ENCODE measurements at places on chromosomes 2 and 18.
A peak's percentile ranks its signal among the peaks of the same experiment; 100 is the strongest.

- no peak for DNase-seq
Measured at GRCh38 chr2:126536605-126537200, 119.3 kb upstream of the GYPC start.

GRCh38 chr2:192195548-192196418 lies 1.1 kb upstream of the TMEFF2 start:
- no peak for DNase-seq

DNA sequence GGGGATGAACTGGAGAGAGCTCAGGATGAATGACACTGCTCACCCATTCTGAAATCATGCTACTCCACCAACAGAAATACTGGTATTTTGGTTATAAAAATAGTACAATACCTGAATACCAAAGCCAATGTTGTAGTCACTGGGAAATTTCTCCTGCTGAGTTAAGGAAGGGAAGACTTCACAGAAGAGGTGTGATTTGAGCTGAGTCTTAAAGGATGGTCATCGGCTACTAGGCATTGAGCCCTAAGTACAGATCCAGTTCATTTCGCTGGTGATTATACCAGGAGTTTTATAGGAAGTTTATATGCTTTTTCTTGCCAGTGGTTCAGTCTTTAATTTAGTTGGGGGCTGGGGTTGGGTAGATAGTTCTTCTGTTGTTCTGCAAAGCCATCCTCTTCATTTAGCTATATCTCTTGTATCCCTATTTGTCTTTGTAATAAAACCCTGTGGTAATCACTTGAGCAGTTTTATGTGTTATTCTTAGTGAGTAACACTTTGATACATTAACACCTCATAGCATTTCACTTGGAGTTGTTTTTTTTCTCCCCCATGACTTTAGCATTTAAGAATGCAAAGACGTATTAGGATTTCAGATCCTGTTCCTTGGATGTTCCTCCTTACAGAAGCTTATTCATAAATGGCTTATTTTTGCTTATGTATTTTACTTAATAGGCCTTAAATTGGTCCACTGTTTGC lies 239.9 kb upstream of the FOSL2 start:
- no peak for DNase-seq

GRCh38 chr2:204353823-204354222 lies 191.5 kb upstream of the PARD3B start:
- DNase-seq = no peak

GRCh38 chr18:9348766-9349165 lies 14.2 kb downstream of the TWSG1 start:
- DNase-seq = no peak

GRCh38 chr18:68847219-68847837 lies 49.4 kb downstream of the CCDC102B start:
- DNase-seq = no peak

- DNase-seq = no peak
Measured at GRCh38 chr2:106983305-106983704, 97.3 kb upstream of the ST6GAL2 start.

DNA sequence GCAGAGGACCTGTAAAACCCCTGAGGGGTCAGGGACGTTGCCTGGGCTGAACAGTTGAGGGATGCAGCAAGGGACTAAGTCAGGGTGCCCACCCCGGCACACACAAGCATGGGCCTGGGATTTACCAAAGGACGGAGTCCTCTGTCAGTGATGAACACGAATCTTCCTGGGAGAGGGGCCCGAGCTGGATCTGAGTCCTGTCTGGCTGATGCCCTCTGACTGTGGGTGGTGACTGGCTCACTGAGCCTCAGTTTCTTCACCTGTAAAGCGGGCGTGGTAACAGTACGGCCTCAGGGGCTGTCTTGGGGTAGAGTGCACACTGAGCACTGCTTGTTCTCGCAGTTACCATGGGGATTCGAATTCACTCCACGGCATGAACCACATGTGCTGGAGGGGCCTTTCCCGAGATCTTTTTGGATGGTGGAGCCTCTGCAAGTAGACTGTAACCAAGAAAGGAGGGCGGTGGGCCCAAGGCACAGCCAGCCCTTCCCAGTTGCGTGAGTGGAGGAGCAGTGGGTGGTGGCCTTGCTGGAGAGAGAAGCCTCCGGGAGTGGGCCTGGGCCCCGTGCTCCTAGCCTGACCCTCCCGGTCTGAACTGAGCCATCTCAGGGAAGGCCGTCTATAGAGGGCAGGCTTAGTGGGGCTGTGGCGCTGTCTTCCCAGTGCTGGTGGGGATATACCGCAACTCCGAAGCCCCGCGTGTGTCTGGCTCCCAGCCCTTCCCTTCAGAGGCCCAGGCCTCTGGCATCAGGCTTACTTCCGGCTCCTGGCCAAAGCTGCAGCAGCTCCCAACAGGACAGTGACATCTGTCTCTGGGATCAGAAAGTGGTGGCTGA lies 130.8 kb upstream of the HS6ST1 start:
- DNase-seq = no peak

GRCh38 chr18:25561918-25562317 lies 210.0 kb upstream of the ZNF521 start:
- peak; percentile 7 for DNase-seq

DNA sequence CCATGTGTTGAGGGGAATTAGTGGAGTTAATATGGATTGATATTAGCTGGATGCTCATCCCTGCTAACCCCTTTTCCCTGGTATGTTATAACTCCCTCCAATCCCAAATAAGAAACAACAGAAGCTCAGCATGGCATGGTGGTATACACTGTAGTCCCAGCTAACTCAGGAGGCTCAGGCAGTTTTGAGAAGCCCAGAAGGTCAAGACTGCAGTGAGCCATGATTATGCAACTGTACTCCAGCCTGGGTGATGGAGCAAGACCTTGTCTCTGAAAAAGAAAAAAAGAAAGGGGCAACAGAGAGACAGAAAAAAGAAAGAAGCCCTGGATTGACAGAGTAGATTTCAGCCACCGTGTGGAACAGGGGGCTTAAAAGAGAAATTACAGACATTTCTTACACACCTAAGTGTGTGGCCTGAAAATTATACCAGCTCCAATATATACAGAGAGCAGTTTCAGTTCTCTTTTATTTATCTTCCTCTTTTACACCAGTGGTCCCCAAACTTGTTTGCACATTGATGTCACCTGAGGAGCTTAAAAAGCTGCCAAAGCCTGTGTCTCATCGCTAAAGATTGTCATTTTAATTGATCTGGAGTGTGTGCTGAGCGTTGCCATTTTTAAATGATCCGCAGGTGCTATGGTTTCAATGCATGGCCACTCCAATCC lies 203.6 kb downstream of the UBE2E3 start:
- DNase-seq = no peak

- no peak for DNase-seq
Measured at GRCh38 chr18:57149051-57149450, 2.2 kb downstream of the BOD1L2 start.

DNA sequence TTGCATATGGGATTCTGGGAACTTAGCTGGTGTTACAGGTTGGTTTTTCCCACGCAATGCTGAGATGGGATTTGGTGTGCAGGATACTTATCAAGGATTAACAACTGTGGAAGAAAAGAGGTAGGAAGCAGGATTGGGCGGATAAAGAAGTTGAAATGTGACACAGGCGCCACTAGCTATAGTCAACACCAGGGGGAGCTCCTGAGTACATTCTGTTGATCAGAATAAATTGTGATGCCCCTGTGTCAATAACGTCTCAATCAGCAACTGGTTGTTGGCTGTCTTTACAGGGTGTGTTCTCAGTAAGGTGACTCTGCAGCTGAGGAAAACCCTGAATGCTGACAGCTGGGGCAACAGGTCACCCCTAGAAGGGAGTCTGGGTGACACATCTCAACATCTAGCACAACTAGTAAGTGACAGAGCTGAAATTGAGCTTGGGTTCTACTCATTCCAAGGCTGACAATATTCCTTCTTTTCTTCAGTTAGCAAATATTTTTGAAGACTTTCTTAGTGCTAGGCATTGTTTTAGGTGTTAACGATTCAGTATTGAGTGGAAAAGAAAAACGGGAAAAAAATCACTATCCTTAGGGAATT lies 143.0 kb downstream of the ARL6IP6 start:
- peak; percentile 3 for DNase-seq

- DNase-seq = no peak
Measured at GRCh38 chr18:51162617-51163016, 34.9 kb downstream of the MEX3C start.

DNA sequence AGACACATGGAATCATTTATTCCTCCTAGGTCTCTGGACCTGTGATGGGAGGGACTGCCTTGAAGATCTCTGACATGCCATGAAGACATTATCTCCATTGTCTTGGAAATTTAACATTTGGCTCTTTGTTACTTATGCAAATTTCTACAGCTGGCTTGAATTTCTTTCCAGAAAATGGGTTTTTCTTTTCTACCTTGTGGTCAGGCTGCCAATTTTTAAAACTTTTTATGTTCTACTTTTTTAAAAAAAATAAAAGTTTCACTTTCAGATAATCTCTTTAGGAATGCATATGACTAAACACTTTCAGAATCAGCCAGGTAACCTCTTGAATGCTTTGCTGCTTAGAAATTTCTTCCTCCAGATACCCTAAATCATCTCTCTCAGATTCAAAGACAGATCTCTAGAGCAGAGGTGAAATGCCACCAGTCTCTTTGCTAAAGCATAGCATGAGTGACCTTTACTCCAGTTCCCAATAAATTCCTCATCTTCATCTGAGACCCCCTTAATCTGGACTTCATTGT lies 209.6 kb downstream of the RPRM start:
- DNase-seq = no peak

DNA sequence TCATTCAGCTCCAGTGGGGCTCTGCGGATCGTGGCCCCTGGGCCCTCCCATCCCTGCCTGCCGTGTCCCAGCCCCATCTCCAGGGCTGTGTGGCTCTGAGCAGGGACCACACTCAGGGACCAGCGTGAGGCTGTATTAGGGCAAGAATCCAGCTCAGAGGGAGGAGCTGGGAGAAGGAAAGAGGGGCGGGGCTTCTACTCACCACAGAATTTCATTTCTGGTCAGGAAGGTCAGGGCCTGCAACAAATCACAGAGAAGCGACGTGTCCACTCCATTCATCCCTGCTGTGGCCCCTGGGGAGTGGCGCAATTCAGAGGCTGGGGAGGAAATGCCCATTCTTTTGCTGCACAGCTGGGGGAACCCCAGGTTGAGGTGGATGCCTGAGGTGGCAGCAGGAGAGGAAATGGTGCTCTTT lies 828 bp downstream of the CIB4 start:
- DNase-seq = no peak

GRCh38 chr2:64456293-64456692 lies 2.3 kb downstream of the LGALSL start:
- no peak for DNase-seq

DNA sequence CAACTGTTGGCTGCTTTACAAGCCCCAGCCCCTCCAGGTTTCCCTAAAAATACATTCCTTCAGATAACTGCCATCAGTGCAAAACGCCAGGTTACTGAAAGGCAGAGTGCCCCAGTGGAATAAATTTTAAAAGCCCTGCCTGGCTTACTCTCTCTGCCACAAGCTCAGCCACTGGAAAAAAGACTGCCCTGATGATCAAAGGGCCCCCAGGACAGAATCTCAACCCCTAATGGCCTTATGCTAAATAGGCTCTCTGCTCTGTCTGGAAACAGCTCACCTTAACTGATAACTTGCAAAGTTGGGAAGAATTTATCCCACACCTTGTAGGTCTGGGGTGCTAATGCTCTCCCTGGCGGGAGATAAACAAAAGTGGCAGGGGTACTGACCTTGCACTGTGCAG lies 33.9 kb downstream of the CFAP53 start:
- no peak for DNase-seq

GRCh38 chr2:233346930-233347329 lies 7.4 kb upstream of the DGKD start:
- DNase-seq = no peak

DNA sequence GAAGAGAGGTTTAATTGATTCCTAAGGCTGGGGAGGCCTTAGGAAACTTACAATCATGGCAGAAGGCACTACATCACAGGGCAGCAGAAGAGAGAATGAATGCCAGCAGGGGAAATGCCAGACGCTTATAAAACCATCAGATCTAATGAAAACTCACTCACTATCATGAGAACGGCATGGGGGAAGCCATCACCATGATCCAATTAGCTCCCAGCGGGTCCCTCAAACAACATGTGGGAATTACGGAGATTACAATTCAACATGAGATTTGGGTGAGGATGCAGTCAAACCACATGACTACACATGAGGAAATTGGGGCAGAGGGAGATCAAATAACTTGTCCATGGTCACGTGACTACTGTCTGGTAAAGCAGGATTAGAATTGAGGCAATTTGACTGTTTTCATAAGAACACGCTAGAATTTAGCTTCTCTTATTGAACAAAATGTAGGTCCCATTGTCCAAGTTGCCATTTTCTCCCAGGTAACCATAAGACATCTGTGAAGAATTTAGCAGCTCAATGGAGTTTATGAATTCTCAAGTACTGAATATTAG lies 445.1 kb upstream of the CDH20 start:
- no peak for DNase-seq

DNA sequence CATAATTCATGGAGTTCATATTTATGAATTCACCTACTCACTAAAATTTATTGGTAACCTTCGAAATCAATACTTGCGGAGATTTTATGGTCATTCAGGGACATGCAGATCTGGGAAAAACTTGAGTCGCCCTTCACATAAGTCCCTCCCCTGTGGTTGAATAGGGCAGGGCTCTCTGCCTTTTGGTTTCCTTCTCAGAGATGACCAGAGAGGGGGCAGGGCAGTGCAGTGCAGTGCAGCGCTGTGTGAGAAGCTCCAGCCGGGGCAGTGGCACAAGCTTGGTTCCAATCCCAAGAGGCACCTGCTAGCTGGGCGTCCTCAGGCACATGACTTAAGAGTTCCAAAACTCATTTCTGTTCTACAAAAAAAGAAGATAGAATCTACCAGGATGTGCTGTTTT lies 274.4 kb upstream of the RAB6C start:
- no peak for DNase-seq

- DNase-seq = no peak
Measured at GRCh38 chr18:59268721-59269562, 4.3 kb downstream of the RAX start.

GRCh38 chr2:72915907-72916742 lies 1.2 kb upstream of the EMX1 start:
- DNase-seq = no peak

GRCh38 chr2:151408788-151409600 lies 708 bp upstream of the RIF1 start:
- no peak for DNase-seq

GRCh38 chr2:1860931-1861330 lies 116.6 kb upstream of the PXDN start:
- DNase-seq = no peak

DNA sequence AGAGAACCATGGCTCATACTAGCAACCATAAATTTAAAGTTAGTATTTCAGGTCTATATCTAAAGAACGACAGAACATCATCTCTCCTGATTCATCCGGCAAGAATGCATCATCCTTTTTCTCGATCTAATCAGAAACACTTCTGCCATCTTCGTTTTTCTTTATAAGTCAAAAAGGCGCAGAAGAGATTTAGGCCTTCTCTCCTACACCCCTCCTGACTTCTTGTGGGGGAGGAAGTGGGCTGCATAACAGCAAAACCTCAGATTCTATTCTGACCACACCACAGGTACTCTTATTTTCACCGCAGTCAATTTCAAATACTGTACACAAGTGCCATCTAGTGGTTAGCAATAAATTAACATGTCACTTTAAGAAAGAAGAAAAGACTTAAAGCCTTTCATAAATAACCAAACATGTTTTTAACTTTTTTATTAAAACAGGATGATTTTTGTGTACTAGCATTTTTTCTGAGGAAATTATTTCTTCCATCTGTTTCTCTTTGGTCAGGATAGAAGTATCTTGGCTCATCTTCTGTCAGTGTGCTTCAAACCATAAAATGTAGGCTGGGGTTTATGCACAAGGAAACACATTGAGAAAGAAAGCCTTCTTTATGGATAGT lies 48.4 kb upstream of the PIK3C3 start:
- peak; percentile 28 for DNase-seq
